ENCODE measurements at places on chromosomes 6 and 20.

- DNase-seq, result no peak
Observed at GRCh38 chr6:72386324-72386723, 235.5 kb upstream of the KCNQ5 start.

- no peak for DNase-seq
Observed at GRCh38 chr20:8132484-8133309, 631 bp downstream of the PLCB1 start.

DNA sequence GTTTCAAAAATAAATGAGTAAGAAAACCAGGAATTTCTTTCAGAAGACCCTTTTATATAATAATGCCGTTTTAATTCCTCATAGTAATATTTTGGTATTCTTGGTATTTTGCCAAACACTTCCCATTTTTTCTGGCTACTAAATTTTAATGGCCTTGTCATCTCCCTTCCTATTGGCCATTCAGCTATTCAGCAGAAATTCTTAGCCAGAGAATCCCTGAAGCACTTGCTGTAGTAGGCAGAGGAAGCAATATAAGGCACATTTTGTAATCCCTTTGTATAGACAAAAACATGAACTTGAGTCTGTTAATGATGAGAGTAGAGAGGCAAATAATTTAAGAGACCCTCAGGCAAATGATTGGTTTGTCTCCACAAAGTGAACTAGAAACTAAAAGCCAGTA is 118.4 kb upstream of the LAMP5 start:
- DNase-seq, result no peak

DNA sequence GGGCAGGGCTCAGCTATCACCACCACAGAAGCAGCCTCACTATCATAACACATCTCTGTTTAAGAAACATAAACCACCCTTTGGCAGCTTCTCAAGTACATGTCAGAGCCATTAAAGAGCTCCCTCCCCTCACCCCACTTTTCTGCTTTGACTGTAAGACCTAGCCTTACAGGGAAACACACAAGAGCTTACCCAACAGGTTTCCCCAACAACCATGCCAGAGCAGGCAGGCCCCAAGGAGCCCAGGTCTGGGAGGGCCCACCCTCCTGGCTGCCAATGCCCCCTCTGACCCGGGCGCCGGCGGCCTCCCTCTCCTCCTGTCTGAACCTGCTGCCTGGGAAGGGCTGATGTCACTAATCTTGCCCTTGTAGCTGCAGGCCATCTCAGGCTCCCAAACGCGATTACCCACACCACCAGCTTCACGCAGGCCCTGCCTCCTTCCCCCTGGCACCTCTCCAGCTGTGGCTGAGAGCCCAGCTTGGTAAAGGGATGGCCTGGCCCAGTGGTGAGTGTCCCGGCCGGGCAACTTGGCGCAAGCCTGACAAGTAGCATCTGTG is 402.0 kb downstream of the MAFB start:
- no peak for DNase-seq

GRCh38 chr6:159995405-159995804 is 26.5 kb downstream of the IGF2R start:
- no peak for DNase-seq

- no peak for DNase-seq
Observed at GRCh38 chr6:169993861-169994481, 242.5 kb downstream of the ERMARD start.

DNA sequence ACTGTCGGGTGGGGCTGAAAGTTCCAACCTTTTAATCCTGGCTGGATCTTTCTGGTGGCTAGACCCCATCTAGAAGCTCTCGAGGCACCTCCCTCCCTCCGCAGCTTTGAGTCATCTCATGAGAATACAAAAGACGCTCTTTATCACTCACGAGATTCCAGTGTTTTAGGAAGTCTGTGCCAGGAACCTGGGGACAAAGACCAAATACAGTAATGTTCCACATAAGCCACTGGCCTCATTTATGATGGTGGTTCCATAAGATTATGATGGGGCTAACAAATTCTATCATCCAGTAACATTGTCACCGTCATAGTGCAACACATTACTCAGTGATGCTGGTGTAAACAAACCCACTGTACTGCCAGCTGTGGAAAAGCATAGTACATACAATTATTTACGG is 48.7 kb downstream of the NCOA7 start:
- no peak for DNase-seq

DNA sequence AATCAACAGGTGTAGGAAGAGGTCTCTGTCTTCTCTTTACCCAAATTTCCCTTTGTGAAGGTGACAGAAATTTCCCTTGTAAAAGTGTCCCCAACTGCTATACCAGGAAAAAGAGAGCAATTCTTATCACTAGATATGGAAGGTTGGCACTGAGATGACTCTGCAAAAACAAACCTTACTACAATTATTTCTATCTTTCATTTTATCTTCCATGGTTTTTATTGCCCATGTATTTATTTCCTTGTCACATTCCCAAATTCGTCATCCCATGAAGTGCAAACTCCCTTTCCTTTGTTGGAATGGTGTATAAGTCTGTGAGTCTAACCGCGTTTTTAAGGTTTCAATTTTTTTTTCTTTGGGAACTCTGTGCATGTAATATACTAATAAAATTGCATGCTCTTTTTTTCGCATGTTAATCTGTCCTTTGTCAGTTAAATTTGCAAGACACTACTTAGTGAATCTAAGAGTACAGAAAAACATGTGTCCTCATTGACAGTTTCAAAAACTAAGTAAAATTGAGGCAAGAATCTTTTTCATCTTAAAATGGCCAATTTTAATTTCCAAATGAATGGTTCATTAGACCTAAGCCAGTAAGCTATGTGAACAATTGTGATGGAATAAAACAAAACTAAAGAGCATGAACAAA is 35.4 kb upstream of the HFE start:
- no peak for DNase-seq

DNA sequence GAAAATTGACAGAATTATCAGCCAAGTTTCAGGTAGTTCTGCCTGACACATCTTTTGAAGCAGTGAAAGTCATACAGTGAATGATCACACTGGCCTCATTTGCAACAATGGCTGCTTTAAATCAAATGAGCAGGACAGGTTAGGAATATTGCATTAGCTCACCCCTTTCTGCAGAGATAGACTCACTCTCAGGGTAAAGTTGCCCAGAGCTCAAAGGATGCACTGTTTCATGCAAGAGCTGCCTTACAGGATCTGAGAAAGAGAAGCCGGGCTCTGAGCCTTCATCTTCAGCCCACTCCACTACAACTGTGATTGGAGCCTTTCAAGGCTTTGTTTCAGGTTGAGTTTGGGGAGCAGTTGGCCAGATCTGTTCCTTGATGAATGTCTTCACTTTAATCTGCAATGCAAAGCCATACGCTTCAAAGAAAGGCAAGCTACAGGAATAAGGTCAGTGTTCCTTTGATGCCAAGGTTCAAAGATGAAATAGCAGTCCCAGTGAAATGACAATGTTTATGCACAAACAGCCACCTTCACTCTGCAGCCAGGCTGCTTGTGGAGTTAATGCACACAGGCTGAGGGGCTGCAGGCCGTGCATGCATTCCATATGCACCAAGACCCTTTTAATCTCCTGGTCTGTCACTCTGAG is 90.9 kb upstream of the ISM1 start:
- DNase-seq, result no peak

DNA sequence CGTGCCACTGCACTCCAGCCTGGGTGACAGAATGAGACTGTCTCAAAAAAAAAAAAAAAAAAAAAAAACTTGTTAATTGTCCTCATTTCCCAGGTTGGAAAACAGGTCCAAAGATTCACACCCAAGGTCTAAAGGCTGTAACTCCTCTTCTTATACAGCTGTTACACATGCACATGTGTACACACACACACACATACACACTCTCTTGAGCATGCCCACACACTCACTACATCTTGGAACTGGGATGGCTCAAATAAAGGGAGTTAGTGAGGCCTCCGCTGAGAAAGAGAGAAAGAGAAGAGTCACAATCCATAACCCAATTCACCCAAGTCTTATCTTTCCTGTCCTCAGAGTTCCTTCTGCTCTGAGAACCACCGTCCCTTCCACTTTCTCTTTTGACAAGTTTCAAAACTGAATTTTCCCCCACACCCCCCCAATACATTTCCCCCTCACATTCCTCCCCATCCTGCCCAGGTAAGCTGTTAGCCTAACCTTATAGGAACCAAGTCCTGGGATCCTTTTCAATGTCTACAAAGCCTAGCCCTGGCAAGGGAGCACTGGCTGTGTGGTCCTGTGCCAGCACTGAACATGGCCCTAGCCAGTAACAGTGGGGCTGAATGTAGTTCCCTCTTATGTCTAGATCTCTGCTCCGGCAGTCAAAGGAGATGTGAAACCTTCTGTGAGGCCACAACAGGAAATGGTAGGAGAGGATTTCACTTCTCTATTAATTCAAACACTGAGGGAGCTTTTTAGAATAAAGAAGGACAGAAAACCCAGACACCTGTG is 3.2 kb upstream of the HLA-DMB start:
- DNase-seq, result no peak

DNA sequence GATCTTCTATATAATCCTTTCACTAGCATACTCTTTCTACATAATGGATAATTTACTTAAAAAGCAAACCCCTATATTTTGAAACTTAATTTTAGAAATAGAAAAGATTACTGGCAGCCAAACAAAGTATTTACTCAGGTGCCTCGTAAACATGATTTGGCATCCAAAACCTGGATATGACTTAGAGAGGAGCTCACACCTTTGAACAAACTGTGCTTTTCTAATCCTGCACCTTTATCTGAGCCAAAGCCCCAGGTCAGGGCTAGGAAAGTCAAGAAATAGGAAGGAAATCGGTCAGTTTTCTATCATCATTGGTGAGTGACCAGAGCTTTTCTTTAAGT is 170.9 kb downstream of the PHF3 start:
- no peak for DNase-seq

DNA sequence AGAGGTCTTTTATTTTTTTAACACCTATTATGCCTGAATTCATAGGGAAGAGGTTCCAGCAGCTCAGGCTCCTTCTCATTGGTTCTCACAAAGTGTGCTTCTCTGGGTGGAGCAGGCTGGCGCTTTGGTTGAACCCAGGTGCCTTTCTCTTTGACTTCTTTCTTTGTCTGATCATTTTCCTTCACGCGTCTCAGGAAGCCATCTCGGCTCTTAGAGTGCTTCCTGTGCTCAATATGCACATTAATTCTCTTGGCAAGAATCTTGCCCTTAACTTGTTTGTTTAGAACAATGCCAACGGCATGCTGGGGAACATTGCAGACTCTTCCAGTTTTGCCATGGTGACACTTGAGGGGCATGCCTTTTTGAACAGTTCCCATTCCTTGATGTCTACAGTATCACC is 44.2 kb upstream of the RNF24 start:
- no peak for DNase-seq

DNA sequence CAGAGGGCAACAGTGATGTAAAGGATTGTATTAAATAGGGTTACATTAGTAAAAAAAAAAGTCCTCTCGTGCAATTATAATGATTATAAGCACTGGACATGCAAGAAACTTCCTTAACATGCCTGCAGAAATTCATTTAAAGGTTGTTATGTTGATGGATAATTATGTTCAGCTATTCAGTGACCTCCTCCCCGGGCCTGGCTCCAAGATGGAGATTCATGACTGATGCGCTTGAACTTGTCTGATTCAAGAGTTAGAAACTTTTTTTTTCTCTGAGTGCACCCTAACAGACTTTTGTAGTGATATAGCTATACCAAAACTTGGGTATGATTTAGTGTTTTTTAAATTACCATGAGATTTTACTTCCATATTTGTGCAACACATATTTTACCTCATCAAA is 1170.0 kb upstream of the CITED2 start:
- DNase-seq, result no peak

- DNase-seq, result no peak
Observed at GRCh38 chr6:3386374-3386857, 70.4 kb downstream of the SLC22A23 start.

GRCh38 chr20:46999801-47000465 is 105.3 kb downstream of the EYA2 start:
- DNase-seq, result no peak

- no peak for DNase-seq
Observed at GRCh38 chr6:129695373-129696027, 14.5 kb downstream of the ARHGAP18 start.

GRCh38 chr6:164859816-164860215 is 449.6 kb downstream of the C6orf118 start:
- no peak for DNase-seq

GRCh38 chr20:33606118-33606771 is 55.9 kb upstream of the C20orf144 start:
- no peak for DNase-seq

- DNase-seq, result no peak
Observed at GRCh38 chr6:147040121-147040910, 163.9 kb upstream of the STXBP5 start.
